ENCODE measurements at places on chromosomes 12 and 14.

- no peak for DNase-seq
Observed at GRCh38 chr12:87679251-87679650, 349.9 kb downstream of the C12orf50 start.

GRCh38 chr12:76480796-76481195 is 78.8 kb downstream of the OSBPL8 start:
- no peak for DNase-seq

DNA sequence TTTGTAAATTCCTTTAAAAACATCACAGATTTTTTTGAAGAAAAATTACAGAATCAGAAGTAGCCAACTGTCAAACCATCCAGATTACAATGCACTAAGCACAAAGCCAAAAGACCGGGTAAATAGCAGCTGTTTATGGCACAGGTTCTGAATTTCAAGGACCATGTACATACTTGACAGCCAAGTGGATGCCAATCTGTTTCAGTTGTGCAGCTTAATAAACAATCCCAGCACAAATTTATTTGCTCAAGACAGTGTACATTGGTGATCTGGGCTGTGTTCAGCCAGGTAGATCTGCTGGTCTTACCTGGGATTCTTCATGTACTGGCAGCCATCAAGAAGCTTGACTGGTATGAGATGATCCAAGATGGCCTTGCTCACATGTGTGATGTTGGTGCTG is 229.8 kb upstream of the FLRT2 start:
- DNase-seq = no peak

DNA sequence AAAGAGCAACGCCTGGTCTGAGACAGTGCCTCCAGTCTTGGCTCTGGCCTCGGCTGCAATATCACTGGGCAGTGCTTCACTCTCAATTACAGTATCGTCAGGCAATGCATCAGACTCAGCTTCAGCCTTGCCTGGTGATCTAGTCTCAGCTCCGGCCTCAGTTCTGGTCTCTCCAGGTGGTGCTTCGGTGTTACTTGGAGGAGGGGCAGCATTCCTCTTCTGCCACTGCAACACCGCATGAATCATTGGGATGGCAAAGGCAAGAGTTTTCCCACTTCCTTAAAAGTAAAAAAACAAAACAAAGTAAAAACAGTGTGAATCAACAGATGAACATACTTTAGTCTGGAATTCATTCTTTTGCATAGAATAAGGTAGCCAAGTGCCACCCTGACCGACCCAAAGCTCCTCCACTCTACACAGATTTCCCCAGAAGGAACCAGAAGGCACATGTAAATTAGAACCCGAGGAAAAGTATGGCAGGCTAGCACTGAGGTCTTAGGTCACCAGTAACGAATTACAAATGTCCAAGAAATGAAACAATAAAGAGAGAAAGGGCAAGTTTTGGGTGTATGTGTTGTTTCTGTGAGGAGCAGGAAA is 18.6 kb downstream of the DDX24 start:
- no peak for DNase-seq

GRCh38 chr12:13167906-13168305 is 28.6 kb upstream of the EMP1 start:
- no peak for DNase-seq

DNA sequence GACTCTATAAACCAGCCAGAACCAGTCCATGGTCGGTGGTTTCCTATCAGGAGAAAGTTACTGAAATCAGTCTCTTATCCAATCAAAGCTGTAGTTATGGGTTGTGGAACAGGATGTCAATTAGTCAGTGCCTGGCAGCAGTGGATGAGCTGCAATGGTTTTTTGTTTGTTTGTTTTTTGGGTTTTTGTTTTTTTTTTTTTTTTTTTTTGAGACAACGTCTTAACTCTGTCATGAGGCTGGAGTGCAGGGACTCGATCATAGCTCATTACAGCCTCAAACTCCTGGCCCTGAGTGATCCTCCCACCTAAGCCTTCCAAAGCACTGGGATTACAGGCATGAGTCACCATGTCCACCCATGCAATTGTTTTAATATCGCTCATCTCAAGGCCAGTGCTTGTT is 113.3 kb upstream of the CAND1 start:
- DNase-seq = no peak

GRCh38 chr14:52840877-52841276 is 49.5 kb upstream of the GNPNAT1 start:
- DNase-seq = no peak

GRCh38 chr12:19018302-19018970 is 111.1 kb upstream of the PLEKHA5 start:
- no peak for DNase-seq

DNA sequence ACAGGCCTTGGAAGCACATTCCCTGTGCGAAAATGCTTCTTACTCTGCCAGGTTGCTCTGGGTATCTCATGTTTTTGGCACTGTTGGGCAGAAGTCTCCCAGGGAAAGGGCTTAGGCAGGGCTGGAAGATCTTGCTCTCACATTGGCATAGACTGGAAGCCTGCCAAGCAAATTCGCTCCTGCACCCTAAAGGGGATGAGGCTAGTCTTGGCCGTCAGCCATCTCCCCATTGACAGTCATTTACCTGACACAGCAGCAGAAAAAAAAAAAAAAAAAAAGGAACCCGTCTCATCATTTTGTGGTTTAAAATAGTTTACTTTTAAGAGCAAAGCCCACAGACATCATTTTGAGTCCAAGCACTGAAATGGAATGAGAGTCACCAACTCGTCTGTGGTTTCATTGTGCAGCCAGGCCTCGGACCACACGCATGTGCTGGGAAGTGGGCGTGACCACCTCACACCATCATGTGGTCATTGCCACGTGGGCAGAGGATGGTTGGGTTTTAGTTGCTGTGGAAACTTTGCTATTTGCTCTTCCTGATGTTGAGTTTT is 84.8 kb downstream of the NRXN3 start:
- peak; percentile 14 for DNase-seq

DNA sequence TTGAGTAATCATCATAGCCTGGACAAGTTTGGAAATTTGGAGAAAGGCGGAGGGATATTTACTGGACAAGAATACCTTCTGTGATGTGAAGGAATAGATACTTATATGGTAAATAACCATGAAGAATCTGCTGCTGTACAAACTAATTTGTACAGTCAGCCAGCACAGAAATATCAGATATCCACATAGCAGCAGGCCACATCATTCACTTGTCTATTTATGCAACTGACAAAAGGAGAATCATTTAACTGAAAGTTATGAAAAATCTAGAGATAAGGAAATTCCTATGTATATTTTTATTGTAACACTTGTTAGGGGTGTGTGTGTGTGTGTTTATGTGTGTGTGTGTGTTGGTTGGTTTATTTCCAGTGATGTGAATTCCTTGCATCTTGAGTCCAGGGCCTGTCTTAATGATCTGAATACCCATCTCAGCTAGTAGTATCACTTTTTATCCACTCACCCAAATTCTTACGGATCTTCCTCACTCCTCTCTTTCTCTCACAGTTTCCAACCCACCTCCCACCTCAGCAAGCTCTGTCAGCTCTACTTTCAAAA is 10.5 kb upstream of the LRIG3 start:
- no peak for DNase-seq

DNA sequence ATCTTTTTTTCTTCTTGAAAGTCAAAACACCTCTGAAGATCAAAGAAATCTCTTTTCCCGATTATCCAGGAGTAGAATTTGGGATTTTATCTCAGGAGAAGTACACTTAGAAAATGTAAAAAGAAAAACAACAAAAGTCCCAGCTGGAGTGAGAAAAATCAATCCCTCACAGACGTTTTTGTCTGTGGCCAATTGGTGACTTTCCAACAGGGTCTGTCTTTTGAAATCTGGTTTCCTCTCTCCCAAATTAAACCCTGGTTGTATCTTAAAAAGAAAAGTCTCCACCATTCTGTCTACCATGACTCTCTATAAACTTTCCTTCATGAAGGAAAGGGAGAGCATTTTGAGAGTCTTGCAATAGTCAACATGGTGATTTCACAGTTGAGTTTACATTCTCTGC is 88.1 kb downstream of the DACT1 start:
- DNase-seq = no peak

DNA sequence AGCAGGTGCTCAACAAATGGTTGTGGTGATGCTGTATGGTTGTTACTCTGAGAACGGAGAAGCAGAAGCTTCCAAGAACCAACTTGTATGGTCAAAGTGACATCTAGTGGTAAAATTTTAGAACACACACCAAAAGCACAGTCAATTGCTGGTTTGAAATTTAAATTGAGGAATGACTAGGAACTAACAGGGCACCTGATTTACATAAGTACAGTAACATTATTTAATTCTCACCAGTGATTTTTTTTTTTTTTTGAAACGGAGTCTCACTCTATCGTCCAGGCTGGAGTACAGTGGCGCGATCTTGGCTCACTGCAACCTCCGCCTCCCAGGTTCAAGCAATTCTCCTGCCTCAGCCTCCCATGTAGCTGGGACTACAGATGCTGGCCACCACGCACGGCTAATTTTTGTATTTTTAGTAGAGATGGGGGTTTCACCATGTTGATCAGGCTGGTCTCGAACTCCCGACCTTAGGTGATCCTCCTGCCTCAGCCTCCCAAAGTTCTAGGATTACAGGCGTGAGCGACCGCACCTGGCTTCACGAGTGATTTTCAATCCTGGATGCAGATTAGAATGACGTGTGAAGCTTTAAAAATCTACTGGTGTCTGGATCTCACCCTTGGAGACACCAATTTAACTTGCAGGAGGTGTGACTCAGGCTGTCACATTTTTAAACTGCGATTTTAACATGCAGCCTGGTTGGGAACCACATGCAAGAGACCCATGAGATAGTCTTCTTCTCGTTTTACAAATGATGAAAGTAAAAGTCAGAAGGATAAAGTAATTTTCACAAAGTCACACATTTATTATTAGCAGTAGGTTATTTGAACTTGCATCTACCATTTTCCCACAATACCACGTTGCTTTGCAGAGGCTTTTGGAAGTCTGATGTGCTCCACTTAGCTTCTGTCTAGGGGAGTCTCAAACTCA is 14.1 kb upstream of the NUMB start:
- DNase-seq = peak; percentile 43

DNA sequence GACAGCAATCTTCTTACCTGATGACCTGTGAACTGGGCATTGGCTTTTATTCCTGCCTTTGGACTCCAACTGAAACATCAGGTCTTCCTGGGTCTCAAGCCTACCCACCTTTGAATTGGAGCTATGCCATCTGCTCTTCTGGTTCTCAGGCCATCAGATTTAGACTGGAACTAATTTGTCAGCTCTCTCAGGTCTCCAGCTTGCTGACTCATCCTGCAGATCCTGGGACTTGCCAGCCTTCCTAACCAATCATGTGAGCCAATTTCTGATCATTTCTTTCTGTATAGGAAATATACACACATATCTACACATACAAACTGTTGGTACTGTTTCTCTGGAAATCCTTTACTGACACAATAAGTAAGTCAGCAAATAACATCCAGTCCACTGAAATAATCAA is 65.3 kb upstream of the TSPAN8 start:
- no peak for DNase-seq

GRCh38 chr14:31057701-31058364 is 31.7 kb upstream of the STRN3 start:
- no peak for DNase-seq

- no peak for DNase-seq
Observed at GRCh38 chr12:630656-631632, 32.3 kb downstream of the NINJ2 start.

DNA sequence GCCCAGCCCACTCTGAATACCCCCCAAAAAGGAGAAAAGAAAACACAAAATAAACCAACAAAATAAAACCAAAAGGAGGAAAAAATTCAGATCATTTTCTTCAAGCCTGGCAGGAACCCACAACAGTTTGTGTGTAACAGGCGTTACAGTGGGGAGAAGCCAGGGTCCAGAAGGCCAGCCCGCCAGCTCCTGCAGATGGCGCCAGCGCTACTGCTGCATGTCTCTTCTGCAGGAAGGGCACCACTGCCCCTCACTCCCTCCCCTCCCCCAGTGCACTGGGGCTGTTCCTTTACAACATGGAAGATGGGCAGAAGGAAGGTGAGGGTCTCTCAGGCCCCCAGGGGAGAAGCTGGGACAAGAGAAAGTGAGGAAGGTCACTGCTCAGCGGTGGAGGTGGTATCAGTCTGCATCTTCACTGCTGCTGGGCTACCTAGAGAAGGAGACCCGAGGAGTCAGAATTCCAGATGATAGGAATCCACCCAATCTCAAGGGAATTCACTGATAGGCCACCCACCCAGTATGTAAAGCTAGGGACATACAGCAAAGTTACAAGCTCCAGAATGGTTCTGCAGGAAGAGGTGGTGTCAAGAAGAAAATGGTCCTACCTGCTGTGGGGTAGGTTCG is 2.3 kb upstream of the NOP2 start:
- DNase-seq = no peak

- DNase-seq = no peak
Observed at GRCh38 chr14:68952531-68953195, 26.4 kb downstream of the ACTN1 start.

GRCh38 chr12:125685915-125686314 is 620.7 kb downstream of the AACS start:
- no peak for DNase-seq
